ENCODE measurements at places on chromosomes 12 and 14. TPM values are rescaled to one million over a fixed set of nuclear protein-coding genes. Genes with fewer than 3 reads are reported as not detected.

The DAO gene
- total RNA-seq, result not detected

- no peak for DNase-seq
Observed at GRCh38 chr12:12902036-12902435, 10.7 kb downstream of the GPRC5A start.

The EFCAB11 gene
- total RNA-seq, result 14.3 TPM

- DNase-seq, result no peak
Observed at GRCh38 chr12:109476807-109477184, 304 bp downstream of the KCTD10 start.

DNA sequence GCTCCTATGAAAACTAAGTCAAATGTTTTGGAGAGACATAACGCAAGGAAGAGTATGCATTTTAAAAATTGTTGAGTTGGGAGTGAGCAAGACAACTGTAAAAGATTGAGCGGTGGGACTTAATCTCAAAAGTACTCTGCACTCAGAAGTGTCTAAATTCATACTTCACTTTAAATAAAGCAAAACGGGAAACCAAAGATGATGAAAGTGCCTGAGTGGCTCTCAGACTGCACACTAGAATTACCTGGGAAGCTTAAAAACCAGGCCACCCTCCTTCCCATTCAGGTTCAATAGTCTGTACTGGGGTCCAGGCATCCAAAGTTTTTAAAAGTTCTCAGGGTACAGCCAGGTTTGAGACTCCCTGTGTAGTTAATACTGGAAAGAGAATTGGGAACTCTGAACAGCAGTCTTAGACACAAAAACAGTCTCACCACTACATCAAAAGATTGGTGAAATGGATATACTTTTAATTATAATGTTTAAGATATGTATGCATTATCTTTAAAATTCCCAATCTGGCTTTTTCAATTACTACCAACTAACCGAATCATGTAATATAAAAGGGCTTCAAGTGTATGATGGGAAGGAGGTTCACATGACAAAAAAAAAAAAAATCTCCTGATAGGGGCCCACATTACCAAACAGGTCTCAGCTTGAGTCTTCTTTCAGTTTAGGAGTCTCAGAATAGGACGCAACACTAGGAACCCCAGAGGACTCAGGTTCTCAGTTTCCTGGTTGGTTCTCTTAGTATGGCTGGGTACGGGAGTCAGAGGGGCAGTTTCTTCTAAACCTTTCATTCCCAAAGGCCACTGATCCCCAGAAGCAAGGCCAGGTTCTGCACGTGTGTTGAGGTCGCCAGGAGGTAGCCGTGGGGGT is 1.0 kb downstream of the HOMEZ start:
- DNase-seq, result no peak

GRCh38 chr12:460261-461230 is 807 bp downstream of the B4GALNT3 start:
- DNase-seq, result no peak

DNA sequence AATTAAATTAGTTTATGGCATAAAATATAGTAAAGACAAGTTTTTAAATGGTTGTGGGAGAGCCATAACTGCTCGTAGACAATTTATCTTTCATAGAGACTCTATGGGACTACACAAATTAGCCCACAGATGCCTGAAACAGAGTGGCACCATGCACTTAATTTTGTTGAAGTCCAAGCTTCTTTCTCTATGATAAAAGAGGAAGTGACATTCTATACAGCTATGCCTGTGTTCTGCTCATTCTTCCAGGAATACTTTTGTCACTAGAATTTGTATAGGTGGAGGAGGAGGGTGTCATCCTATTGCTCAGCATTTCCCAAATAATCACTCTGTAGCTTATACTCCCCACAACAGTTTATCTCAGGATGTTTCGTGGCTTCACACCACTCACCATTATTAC is 43.7 kb upstream of the KICS2 start:
- no peak for DNase-seq

DNA sequence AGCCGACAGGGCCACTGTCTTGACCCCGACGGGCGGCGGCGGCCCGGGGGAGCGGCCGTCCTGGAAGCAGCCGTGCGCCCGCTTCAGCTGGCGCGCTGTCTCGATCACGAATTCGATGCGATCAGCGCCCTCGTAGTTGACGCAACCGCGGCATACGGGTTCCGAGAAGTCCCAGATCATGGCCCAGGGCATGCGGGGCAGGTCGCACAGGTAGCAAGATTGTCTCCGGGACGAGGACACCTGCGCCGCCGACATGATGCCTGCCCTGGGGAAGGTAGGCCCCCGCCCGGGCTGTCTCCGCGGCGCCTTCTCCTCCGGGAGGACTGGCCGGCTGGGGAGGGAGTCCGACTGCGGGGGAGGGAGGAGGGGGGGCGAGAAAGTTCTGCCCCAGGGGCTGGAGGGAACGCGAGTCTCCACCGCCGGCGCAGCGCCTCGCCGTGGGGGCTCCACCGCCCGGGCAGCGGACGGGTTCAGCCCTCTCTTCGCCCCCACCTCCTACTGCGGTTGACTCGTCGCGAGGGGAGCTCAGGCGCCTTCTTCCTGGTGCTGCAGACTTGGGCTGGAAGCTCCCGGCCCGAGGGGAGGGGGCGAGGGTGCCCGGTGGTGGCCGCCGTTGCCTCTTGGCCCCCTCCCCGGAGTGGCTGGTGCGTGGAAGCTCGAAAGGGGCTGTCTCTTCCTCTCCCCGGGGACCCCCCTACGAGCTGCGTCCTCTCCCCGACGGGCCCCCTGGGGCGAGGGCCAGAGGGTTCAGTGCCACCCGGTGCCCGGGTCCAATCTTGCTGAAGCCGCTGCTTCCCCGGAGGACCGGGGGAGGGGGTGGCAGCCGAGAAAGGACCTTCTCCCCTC is 747 bp downstream of the IRF2BPL start:
- peak; percentile 68 for DNase-seq

The OR6C2 gene
- not detected for total RNA-seq
